Naive thymus-derived CD8-positive, alpha-beta T cell (primary cell): ENCODE measurements at places on chromosomes 4 and X. TPM values are rescaled to one million over a fixed set of nuclear protein-coding genes. Genes with fewer than 3 reads are reported as not detected.

ZCCHC12 gene
- polyA plus RNA-seq = 0.50 TPM

PRKG2 gene
- 1.6 TPM for polyA plus RNA-seq

CLDN22 gene
- 0.29 TPM for polyA plus RNA-seq

MUC7 gene
- not detected for polyA plus RNA-seq

TMEM47 gene
- not detected for polyA plus RNA-seq

SLC4A4 gene
- polyA plus RNA-seq = 0.13 TPM

NCAPG gene
- polyA plus RNA-seq = 0.24 TPM

COX7B2 gene
- polyA plus RNA-seq = not detected

ZFP92 gene
- 0.24 TPM for polyA plus RNA-seq

RS1 gene
- polyA plus RNA-seq = not detected

CHRDL1 gene
- not detected for polyA plus RNA-seq

GPR82 gene
- 0.19 TPM for polyA plus RNA-seq

SCML2 gene
- polyA plus RNA-seq = 0.66 TPM
